ENCODE measurements at places on chromosomes 13 and 19.

DNA sequence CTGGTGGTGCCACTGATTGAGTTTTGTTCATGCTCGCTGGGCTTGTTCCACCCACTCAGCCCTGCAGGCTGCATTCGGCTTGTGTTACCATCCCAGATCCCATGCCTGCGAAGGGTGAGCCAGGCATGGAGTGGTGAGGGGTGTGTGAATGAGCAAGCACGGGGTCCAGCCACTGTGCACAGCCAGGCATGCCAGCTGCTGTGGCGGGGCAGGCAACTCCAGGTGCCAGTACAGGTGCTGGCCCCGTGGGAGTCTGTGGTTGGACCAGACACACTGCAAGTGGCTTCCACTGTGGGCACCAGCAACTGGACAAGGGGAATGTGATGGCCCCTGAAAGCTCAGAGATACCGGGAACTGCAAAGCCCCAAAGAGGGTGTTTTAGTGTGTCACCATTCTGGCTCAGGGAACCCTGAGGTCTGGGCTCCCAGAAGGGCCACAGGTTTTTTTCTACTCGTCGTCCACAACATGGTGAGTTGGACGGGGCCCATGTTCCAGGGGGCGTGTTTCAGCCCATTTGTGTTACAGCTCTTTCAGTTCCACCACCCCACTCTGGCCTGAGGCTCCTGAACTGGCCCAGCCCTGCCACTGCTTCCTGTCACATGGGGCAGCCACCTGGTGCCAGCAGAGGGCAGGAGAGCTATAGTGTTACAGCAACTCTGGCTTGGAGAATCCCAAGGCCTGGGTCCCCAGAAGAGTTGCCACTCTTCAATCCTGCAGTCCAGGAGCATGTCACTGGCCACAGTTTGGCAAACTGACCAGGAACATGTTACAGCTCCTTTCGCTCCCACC is 217.0 kb upstream of the OBI1 start:
- DNase-seq, result no peak

- no peak for DNase-seq
Measured at GRCh38 chr19:9622531-9622930, 1.5 kb upstream of the ZNF561 start.

DNA sequence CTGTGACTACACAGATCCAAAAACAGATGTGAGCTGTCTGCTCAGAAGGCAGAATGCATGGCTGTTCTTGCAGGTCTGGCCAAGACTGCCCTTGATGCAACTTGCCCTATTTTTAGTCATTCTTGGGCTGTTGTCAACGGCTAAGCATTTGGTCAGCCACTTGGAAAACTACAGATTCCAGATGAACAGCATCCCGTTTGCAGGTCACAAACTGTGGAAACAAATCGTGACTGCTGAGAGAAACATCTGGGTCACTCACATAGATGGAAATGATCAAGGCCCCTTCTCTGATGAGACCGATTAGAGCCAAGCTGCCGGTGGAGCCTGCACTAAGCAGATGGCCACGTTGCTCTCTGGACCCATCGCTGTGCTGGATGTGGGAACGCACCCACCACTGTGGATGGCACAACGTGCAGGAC is 15.4 kb upstream of the METTL21C start:
- no peak for DNase-seq

- DNase-seq, result no peak
Measured at GRCh38 chr13:97339988-97340749, 93.8 kb upstream of the RAP2A start.

DNA sequence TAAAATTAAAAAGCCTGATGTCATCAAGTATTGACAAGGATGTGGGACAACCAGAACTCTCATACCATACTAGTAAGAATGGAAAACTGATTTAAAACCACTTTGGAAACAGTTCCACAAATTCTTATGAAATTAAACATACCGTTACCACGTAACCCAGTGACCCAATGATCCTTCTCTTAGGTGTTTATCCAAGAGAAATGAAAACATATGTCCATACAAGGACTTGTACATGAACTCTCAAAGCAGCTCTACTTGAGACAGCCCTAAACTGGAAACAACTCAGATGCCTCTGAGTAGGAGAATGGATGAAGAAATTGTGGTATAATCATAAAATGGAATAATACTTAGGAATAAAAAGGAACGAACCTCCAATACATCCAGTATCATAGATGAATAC is 27.6 kb downstream of the SLC6A16 start:
- DNase-seq, result no peak
